GM12878 (cell line): ENCODE measurements at places on chromosomes 12 and 14. TPM values are rescaled to one million over a fixed set of nuclear protein-coding genes. Genes with fewer than 3 reads are reported as not detected.

- no peaks in the 10 kb centered on the region for H3K36me3 ChIP-seq
- no peak overlapping the region for H3K27ac ChIP-seq
- H3K4me1 ChIP-seq, result peaks cover 60% of the 10 kb centered on the region
- no peak for DNase-seq
- H3K27me3 ChIP-seq, result no peaks in the 10 kb centered on the region
These were observed 460.9 kb downstream of the ZFP36L1 start for GRCh38 chr14:68331991-68332390.

GRCh38 chr14:100629696-100630095 is 42.5 kb upstream of the BEGAIN start:
- H3K27ac ChIP-seq, result no peak overlapping the region
- no peaks in the 10 kb centered on the region for H3K4me1 ChIP-seq
- no peaks in the 10 kb centered on the region for H3K36me3 ChIP-seq
- no peak for DNase-seq

DNA sequence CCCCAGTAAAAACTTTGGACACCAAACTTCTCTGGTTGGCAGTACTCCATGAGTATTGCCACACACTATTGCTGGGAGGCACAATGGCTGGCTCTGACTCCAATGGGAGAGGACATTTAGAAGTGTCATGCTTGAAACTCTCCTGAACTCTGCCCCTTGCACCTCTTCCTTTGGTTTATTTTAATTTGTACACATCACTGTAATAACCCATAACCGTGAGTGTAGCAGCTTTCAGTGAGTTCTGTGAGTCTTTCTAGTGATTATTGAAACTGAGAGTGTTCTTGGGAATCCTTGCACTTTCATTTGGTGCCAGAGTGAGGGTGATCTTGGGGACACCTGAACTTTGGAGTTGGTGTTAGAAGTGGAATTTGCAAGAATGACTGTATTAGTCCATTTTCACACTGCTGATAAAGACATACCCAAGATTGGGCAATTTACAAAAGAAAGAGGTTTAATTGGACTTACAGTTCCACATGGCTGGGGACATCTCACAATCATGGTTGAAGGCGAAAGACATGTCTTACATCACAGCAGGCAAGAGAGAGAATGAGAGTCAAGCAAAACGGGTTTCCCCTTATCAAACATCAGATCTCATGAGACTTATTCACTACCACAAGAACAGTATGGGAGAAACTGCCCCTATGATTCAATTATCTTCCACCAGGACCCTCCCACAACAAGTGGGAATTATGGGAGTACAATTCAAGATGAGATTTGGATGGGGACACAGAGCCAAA is 41.3 kb upstream of the CEP83 start:
- no peaks in the 10 kb centered on the region for H3K27me3 ChIP-seq
- H3K4me1 ChIP-seq, result peaks cover 6% of the 10 kb centered on the region; the same call in 1 of the 2 replicates
- no peak overlapping the region for H3K4me3 ChIP-seq

DNA sequence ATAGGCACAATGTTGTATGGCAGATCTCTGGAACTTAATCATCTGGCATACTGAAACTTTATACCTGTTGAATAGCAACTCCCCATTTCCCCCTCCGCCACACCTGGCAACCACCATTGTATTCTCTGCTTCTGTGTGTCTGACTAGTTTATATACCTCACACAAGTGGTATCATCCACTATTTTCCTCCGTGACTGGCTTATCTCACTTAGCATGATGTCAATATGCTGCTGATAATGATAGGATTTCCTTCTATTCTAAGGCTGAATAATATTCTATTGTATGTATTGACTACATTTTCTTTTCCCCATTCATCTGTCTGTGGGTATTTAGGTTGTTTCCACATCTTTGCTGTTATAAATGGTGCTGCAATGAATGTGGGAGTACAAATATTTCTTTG is 21.5 kb downstream of the BRMS1L start:
- DNase-seq, result no peak
- no peak overlapping the region for H3K4me3 ChIP-seq
- no peaks in the 10 kb centered on the region for H3K27me3 ChIP-seq
- no peaks in the 10 kb centered on the region for H3K4me1 ChIP-seq
- H3K27ac ChIP-seq, result no peak overlapping the region

GRCh38 chr14:102205560-102205959 is 65.9 kb downstream of the WDR20 start:
- H3K36me3 ChIP-seq, result peaks cover 19% of the 10 kb centered on the region
- H3K27me3 ChIP-seq, result no peaks in the 10 kb centered on the region
- no peak for DNase-seq
- no peak overlapping the region for H3K4me3 ChIP-seq

DNA sequence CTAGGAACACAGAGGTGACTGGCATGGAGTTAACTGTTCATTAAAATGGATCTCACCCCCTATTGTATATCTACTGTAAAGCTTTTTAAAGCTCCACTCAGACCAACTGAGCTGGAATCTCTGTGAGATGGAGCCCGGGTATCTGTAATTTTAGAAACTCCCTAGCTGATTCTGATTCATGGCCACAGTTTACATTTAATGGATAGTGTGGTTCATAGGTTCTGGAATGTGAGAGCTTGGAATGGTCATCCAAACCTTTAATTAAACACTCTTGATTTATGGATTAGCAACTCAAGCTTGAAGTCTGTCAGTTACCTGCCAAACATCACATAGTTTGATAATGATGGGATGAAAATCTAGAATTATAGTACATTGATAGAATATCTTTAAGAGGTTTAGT is 183.8 kb downstream of the SLC25A21 start:
- DNase-seq, result no peak
- H3K27ac ChIP-seq, result no peak overlapping the region
- H3K4me1 ChIP-seq, result no peaks in the 10 kb centered on the region
- no peaks in the 10 kb centered on the region for H3K36me3 ChIP-seq

DNA sequence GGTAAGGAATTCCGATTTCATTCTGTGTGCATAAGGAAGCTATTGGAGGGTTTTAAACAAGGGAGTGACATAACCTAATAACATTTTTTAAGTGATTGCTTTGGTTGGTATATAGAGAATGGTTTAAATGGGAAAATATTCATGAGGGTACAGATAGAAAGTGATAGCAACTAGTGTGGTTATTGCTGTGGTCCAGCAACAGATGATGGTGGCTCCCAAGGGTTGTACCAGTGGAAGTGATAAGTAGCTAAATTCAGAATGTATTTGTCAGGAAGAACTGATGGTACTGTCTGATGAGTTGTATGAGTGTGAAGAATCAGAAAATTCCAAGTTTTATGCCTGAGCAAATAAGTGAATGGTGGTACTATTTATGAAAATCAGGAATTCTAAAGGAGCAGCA is 2.6 kb upstream of the CNOT2 start:
- no peak for DNase-seq
- no peak overlapping the region for H3K27ac ChIP-seq
- no peaks in the 10 kb centered on the region; the same call in 1 of the 2 replicates for H3K4me1 ChIP-seq
- H3K4me3 ChIP-seq, result no peak overlapping the region

Gene SLC39A9
- 40.5 and 40.8 TPM in 2 replicates for polyA plus RNA-seq

DNA sequence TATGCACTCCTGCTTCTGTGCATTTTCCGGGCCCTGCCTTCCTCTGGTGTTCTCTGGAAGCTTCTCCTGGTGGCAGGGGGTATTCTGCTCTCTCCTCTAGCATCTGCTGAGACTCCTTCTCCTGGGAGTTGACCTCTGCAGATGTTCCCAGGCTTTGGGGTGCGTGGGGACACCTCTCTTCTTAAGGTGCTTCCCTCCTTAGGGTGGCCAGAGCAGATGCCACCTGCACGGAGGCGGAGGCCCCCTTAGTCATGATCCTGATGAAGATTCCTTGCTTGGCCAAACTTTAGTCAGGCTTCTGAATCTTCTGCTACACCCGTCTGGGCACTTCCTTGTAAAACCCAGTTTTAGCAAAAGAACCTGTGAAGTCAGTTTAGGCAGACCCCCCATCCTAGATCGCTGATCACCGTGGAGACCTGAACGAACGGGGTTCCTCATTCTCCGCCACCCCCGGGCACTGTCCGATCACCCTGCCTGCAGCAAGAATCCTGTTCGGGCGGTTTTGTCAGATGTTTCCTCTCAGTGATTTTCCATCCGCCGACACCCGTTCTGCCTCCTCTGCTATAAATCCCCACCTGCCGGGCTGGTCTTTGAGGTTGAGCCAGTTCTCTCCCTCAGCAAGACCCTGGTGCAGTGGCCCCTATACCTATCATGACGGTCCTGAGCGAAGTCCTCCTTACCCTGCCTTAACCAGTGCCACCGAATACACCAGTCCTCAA is 111.9 kb downstream of the CALM1 start:
- no peak overlapping the region for H3K4me3 ChIP-seq
- DNase-seq, result no peak
- H3K36me3 ChIP-seq, result no peaks in the 10 kb centered on the region
- no peak overlapping the region for H3K27ac ChIP-seq
- H3K4me1 ChIP-seq, result no peaks in the 10 kb centered on the region

DNA sequence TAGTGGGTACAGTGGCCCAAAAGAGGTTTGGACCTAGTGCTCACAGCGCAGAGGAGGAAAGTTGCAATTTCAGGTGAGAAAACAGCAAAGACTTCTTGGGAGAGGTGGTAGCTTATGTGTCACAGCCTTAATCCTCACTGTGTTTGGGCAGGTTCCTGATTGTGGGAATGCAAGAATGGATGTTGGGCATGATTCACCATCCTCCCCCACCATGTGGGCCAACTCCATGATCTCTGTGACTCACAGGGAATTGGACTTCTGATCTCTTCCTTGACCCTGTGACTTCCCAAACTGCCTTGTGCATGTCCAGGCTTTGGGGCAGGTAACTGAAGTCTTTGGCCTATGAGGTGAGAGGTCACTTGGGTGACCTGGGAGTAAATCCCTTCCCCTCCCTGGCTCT is 1.8 kb upstream of the CHST11 start:
- DNase-seq, result no peak
- H3K4me1 ChIP-seq, result no peaks in the 10 kb centered on the region
- H3K4me3 ChIP-seq, result no peak overlapping the region
- H3K27me3 ChIP-seq, result no peaks in the 10 kb centered on the region
- H3K36me3 ChIP-seq, result no peaks in the 10 kb centered on the region

DNA sequence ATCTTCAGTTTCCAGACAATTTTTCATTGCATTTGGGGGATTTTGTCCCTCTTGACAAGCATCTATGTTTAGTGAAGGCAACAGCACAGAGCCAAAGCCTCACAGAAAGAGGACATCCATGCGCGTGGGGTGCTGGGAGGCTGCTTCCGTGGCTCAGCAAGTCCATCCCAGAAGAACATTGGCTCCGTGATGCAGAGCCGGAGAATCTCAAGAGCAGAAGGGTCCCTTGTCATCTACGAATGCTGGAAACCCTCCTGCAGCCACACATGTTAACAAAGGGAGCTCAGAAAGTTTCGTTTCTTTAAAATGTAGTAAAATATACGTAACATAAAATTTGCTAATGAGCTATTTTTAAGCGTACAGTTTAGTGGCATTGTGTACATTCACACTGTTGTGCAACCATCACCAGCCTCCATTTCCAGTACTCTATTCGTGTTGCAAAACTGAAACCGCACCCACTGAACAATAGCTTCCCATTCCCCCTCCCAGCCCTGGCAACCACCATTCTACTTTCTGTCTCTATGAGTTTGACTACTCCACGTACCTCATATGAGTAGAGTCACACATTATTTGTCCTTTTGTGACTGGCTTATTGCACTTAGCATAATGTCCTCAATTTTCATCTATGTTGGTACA is 185.9 kb downstream of the TTC7B start:
- no peak overlapping the region for H3K27ac ChIP-seq
- H3K27me3 ChIP-seq, result no peaks in the 10 kb centered on the region
- H3K36me3 ChIP-seq, result no peaks in the 10 kb centered on the region
- H3K4me3 ChIP-seq, result no peak overlapping the region
- no peak for DNase-seq

- H3K27me3 ChIP-seq, result no peaks in the 10 kb centered on the region; the same call in 1 of the 2 replicates
- no peak for DNase-seq
- H3K27ac ChIP-seq, result no peak overlapping the region
- H3K36me3 ChIP-seq, result no peaks in the 10 kb centered on the region
- H3K4me3 ChIP-seq, result no peak overlapping the region
These were observed 87.7 kb downstream of the PELI2 start for GRCh38 chr14:56205881-56206280.

DNA sequence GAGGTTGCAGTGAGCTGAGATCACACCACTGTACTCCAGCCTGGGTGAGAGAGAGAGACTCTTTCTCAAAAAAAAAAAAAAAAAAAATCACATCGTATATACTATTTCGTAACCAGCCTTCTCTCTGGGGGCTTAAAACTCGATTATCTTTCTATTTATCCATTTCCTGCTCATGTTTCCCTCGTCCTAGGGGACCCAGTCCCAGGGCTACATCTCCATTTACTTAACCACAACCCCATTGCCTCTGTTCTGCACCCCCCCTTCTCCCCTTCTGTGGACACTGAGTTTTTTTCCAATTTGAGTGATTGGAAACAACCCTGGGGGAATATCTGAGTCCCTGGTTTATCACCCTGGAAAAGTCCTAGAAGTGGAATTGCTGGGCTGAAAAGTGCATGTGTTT is 36.2 kb upstream of the YY1 start:
- no peaks in the 10 kb centered on the region for H3K27me3 ChIP-seq
- no peak overlapping the region for H3K27ac ChIP-seq
- no peak for DNase-seq
- H3K36me3 ChIP-seq, result no peaks in the 10 kb centered on the region
- H3K4me3 ChIP-seq, result no peak overlapping the region

Gene ERBB3
- not detected in 2 replicates for polyA plus RNA-seq

GRCh38 chr12:124191024-124191359 is 103.9 kb upstream of the RFLNA start:
- 0 out of 2 replicates have a peak, but pooled peaks cover 1% of the 10 kb centered on the region for H3K27me3 ChIP-seq
- DNase-seq, result no peak
- H3K36me3 ChIP-seq, result no peaks in the 10 kb centered on the region
- no peaks in the 10 kb centered on the region for H3K4me1 ChIP-seq
- H3K27ac ChIP-seq, result no peak overlapping the region

Gene OAS2
- polyA plus RNA-seq, result 51.6 and 52.1 TPM in 2 replicates

Gene PIANP
- polyA plus RNA-seq, result 0.08 and 0.12 TPM in 2 replicates

Gene PPM1H
- polyA plus RNA-seq, result 0.45 and 0.83 TPM in 2 replicates

GRCh38 chr12:14850929-14851663 is 7.8 kb upstream of the ART4 start:
- no peak overlapping the region for H3K27ac ChIP-seq
- no peaks in the 10 kb centered on the region for H3K36me3 ChIP-seq
- H3K27me3 ChIP-seq, result no peaks in the 10 kb centered on the region

DNA sequence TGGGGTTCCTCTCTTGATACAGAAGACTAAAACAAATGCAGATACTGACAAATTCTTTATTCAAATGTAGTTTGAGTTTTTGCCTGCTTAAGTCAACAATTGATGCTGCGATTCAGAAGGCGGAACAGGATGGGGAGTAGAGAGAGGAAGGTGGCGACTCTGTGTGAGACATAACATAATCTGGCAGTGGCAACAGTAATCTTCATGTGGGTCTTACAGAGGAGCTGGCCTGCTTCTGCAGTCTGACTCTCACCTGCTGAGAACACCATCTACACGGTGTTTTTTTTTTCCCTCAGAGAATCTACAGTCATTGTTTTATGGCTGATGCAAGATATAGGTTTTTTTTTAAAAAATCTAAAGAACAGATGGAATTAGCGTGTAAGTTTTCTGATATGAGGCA is 10.1 kb downstream of the CCDC92 start:
- H3K27ac ChIP-seq, result no peak overlapping the region
- H3K27me3 ChIP-seq, result no peaks in the 10 kb centered on the region; the same call in 1 of the 2 replicates
- no peaks in the 10 kb centered on the region for H3K4me1 ChIP-seq
- no peak overlapping the region for H3K4me3 ChIP-seq
- no peak for DNase-seq
- H3K36me3 ChIP-seq, result no peaks in the 10 kb centered on the region

GRCh38 chr12:25337916-25338315 is 87.2 kb upstream of the KRAS start:
- H3K4me3 ChIP-seq, result no peak overlapping the region
- no peak overlapping the region for H3K27ac ChIP-seq
- no peaks in the 10 kb centered on the region for H3K27me3 ChIP-seq

Gene CLEC12A
- not detected in 2 replicates for polyA plus RNA-seq

GRCh38 chr12:50055831-50056638 is 1.4 kb upstream of the ASIC1 start:
- H3K4me3 ChIP-seq, result no peak overlapping the region
- H3K4me1 ChIP-seq, result 0 out of 2 replicates have a peak, but pooled peaks cover 4% of the 10 kb centered on the region
- peaks cover 21% of the 10 kb centered on the region for H3K27me3 ChIP-seq
- H3K27ac ChIP-seq, result no peak overlapping the region
